ENCODE measurements at places on chromosomes 6 and 20.

DNA sequence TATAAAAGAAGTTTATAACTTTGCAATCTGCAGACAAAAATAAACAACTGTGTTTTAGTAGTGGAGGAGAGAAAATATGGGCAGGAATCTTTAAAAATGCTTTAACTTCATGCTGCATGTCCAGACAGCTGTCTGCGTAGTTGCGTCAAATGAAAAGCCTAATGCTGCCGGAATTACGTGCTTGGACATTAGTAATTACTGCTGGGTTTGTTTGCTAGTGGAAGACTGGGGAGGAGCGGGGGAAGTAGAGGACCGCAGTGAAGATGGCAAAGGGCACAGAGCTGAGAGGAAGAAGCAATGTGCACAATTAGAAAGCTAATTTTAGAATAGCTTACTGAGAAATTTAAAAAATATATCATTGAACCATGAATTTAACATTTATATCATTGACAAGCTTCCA is 2.4 kb downstream of the SNAP25 start:
- H3K36me3 ChIP-seq: no peaks in the 10 kb centered on the region

GRCh38 chr6:2797564-2798031 is 32.4 kb downstream of the WRNIP1 start:
- no peaks in the 10 kb centered on the region for H3K36me3 ChIP-seq
- H3K27me3 ChIP-seq: no peaks in the 10 kb centered on the region
- H3K4me3 ChIP-seq: no peak overlapping the region
- peaks cover 24% of the 10 kb centered on the region for H3K4me1 ChIP-seq

GRCh38 chr20:43849496-43850186 is 65.0 kb upstream of the TOX2 start:
- no peaks in the 10 kb centered on the region for H3K36me3 ChIP-seq
- H3K27ac ChIP-seq: no peak overlapping the region
- H3K4me1 ChIP-seq: peaks cover 6% of the 10 kb centered on the region

DNA sequence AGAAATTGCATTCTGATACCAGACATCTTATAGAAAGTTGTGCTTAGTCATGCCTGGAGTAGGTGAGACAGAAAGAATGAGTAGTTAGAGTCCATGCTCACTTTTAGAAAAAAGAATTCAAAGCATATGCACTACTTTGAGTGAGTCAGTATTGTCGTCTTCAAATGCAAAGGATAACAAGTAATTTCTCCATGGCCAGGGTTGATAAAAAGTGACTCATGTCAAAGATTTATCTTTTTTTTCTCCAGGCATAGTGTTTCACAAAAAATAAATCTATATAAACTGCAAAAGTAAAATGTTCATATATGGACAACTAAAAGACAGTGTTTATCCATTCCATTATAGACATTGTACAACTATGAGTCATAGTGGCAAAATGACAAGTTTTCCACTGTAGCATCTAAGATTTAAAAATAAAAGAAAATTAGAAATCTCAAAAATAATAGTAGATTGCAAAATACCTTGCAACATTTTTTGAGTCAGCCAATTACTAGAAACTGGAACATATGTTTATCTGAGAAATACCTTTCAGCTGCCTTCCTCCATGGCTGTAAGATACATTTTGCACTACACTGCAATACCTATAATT is 329.6 kb downstream of the GRIK2 start:
- DNase-seq: no peak
- no peak overlapping the region for H3K27ac ChIP-seq
- no peaks in the 10 kb centered on the region for H3K4me1 ChIP-seq
- H3K36me3 ChIP-seq: no peaks in the 10 kb centered on the region
- no peak overlapping the region for H3K4me3 ChIP-seq

DNA sequence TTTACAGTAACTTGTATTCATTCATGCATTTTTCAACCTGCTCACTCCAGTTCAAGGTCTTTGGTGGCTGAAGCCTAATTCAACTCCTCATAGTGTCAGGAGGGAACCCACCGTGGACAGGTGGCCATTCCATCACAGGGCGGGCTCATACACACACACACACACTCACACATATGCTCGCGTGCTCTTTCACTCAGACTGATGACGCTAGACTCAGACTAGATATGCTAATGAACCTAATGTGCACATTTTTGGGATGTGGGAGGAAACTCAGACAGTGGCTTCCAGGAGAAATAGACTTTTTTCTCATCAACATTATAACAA is 56.7 kb downstream of the TRIM27 start:
- no peak for DNase-seq
- H3K27ac ChIP-seq: peak overlapping the region; percentile 35
- H3K4me1 ChIP-seq: peaks cover 12% of the 10 kb centered on the region
- peak overlapping the region; percentile 75 for H3K4me3 ChIP-seq
- H3K27me3 ChIP-seq: no peaks in the 10 kb centered on the region

Measured in lung (tissue), 17 donors.